ENCODE measurements at places on chromosomes 6 and 20.

GRCh38 chr20:38880952-38881735 is 45.1 kb upstream of the FAM83D start:
- no peak for DNase-seq

- no peak for DNase-seq
Measured at GRCh38 chr20:61968036-61968810, 97.5 kb downstream of the TAF4 start.

DNA sequence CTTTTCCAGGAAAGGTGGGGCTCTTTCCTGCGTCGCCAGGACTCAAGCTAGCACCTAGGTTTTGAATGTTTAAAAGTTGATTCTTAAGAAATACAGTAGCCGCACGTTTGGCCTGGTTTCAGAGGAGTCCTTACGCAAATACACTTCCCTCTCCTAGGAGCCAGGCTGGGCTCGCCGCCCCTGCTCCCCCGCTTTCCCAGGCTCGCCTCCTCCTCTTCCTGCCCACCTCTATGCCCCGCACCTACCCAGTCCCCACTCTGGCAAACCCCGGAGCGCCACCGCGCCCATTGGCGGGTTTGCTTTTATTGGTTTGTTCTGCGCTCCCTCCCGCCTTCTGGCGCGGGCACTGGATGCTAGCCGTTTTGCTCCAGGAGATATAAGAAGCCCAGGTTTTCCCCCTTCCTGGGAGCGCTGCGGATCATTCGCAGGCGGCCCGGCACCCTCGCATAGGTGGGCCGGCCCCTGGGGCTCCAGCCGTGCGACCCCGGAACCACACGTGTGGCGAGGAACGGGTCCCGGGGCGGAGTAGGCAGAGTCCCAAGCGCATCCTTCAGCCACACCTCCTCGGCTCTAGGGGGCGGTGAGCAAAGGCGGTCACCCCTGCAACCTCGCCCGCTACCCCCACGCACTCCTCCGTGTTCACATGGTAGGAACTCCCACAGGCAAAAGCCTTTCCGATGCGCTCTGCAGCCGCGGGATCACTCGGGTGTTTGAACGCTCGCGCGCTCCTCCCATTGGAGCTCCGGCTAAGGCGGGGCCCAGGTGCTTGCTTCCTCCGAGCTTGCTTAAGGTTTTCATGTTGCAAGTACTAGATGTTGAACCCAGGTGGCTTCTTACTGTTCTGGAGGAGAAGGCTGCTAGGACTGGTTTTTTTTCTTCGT is 119.0 kb downstream of the RTN4IP1 start:
- no peak for DNase-seq

GRCh38 chr6:20998748-20999448 is 464.6 kb downstream of the CDKAL1 start:
- DNase-seq = no peak

- DNase-seq = no peak
Measured at GRCh38 chr6:152669895-152670294, 27.8 kb upstream of the MYCT1 start.

GRCh38 chr20:45173522-45173921 is 1.2 kb upstream of the PI3 start:
- no peak for DNase-seq

- no peak for DNase-seq
Measured at GRCh38 chr6:22298475-22298890, 1.6 kb upstream of the PRL start.
